ENCODE measurements at places on chromosomes 1 and 21. TPM values are rescaled to one million over a fixed set of nuclear protein-coding genes. Genes with fewer than 3 reads are reported as not detected.

DNA sequence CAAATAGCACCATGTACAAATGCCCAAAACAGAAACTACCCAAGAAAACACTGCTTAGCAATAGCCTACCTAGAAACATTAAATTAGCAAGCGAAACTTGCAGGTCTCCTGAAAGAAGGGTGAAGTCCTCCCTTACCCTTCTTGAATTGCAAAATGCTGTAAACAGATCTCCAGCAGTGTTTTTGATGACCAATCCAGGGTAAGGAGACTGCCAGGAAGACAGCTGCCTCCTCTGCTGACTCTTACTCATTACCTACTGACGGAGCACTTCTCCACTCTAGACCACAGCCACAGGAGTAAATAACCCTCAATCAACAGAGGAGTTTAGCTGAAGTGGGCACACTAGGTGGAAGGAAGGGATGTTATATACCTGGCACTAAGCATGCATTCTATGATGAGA is 32.2 kb upstream of the GADD45A start:
- no peak overlapping the region for H3K4me3 ChIP-seq
- no peak overlapping the region for H3K27ac ChIP-seq
- no peak for DNase-seq
- H3K36me3 ChIP-seq = no peaks in the 10 kb centered on the region

- peaks cover 3% of the 10 kb centered on the region for H3K4me1 ChIP-seq
- no peak overlapping the region for H3K27ac ChIP-seq
- no peaks in the 10 kb centered on the region for H3K27me3 ChIP-seq
- H3K4me3 ChIP-seq = no peak overlapping the region
- H3K36me3 ChIP-seq = peaks cover 5% of the 10 kb centered on the region
- DNase-seq = peak; percentile 59
These were observed 3.1 kb upstream of the YRDC start for GRCh38 chr1:37811027-37811655.

DNA sequence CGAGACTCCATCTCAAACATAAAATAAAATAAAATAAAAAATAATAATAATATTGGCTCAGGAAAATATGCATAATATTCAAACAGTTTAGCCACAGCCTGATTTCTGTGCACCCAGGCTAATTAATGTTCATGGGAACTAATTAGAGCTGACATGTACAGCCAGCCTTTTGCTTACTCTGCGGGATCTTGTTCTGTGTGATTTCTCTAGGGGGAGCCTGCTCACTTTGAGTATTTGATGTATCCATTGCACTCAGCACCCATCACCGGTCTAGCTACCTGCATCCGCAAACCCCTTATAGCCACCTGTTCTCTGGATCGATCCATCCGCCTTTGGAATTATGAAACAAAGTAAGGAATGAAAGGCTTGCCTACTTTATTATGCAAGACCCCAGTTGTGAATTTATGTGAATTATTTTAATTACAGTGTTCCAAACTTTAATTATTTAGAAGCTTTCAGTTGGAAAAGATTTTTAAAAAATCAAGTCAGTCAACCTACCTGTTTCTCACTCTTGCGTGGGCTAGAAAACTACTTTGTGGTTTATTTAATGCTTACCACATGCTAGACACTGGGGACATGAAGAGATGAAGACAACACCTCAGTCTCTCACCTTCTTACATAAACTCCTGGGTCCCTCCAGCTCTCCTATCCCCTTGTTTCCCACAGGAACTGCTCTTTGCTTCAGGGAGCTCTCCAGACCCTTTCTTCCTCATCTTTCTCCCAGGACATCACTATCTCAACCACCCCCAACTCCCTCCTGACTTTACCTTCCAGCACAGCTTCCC is 25.4 kb downstream of the CFAP57 start:
- H3K4me1 ChIP-seq = no peaks in the 10 kb centered on the region
- no peak overlapping the region for H3K27ac ChIP-seq
- H3K4me3 ChIP-seq = no peak overlapping the region
- DNase-seq = no peak

DNA sequence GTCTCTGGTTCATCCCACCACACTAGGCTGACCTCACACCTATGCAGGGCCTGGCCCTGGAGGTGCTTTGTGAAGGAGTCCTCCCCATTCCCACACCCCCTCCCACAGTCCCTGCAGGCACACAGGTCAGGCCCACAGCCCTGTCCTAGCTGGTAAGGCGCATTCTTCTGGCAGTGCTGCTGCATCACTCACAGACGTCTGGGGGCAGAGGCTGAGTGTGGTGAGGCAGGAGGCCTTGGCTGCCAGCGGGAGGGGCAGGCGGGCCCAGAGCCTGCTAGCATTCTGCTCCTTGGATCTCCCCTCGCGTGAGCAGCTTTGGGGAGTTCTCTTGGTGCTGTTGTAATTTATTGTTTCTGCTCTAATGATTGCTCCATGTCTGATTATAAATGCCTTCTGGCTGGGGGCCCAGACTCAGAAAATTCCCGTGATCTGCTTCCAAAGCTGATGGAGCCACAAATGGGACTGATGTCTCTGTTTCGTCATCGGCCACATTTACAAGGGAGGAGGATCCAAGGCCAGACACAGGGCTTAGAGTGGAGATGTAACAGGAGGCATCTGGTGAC is 62.9 kb downstream of the TRABD2B start:
- no peak overlapping the region for H3K4me3 ChIP-seq
- H3K27me3 ChIP-seq = peaks cover 5% of the 10 kb centered on the region
- DNase-seq = no peak
- no peaks in the 10 kb centered on the region for H3K36me3 ChIP-seq
- no peaks in the 10 kb centered on the region for H3K4me1 ChIP-seq

The TRAF5 gene
- total RNA-seq = 57.2 TPM

All from T-cell (primary cell).